ENCODE measurements at places on chromosomes 5 and 9.

GRCh38 chr9:133377721-133378216 lies 1.6 kb downstream of the STKLD1 start:
- DNase-seq, result no peak

DNA sequence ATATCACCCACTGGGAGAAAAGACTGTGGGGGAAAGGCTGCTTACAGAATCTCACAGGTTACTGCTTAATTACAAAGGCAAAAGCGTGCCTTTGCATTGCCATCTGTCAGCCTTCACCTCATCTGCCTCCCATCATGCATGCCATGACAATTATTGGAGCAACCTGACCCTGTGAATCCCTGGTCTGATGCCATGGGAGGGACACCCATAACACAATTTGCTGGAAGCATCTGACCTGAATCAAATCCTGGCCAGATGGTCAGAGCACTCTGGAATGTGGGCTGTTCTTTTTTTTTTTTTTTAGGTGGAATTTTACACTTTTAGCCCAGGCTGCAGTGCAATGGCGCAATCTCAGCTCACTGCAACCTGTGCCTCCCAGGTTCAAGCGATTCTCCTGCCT lies 11.6 kb upstream of the RETREG1 start:
- DNase-seq, result no peak

DNA sequence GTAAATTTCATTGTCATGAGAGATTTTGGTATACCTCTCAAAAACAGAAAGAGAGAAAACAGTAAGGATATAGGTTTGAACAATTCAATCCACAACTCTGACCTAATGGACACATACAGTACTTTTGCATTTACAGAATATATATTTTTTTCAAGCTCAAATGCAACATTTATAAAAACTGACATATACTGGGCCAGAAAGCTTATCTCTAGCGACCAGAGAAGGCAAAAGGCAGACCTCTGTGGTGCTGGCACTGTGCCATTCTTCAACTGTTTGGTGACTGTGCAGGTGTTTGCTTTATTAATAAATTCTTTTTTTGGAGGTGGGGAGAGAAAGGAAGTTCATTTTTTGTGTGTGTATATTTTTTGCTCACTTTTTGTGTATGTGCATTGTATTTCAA lies 6.0 kb upstream of the PLAC8L1 start:
- no peak for DNase-seq

- DNase-seq, result no peak
These were observed 67.8 kb downstream of the NRG2 start for GRCh38 chr5:139975306-139975705.

DNA sequence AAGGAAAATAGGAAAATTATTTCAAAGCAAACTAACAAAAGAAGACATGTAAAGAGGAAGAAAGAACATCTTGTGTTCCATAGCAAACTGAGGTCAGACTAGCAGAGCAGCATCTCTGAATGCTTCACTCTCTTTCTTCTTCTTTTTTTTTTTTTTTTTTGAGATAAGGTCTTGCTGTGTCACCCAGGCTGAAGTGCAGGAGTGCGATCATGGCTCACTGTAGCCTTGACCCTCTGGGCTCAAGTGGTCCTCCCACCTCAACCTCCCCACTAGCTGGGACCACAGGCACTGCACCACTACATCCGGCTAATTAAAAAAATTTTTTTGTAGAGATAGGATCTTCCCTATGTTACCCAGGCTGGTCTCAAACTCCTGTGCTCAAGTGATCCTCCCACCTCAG lies 36.6 kb downstream of the MELK start:
- DNase-seq, result no peak

- DNase-seq, result peak; percentile 34
These were observed at the start of gene PCDHB14 for GRCh38 chr5:141223112-141223783. PCDHB14 (plus strand) TSS chr5:141223343; CDS start chr5:141223506, 163 bp downstream.

DNA sequence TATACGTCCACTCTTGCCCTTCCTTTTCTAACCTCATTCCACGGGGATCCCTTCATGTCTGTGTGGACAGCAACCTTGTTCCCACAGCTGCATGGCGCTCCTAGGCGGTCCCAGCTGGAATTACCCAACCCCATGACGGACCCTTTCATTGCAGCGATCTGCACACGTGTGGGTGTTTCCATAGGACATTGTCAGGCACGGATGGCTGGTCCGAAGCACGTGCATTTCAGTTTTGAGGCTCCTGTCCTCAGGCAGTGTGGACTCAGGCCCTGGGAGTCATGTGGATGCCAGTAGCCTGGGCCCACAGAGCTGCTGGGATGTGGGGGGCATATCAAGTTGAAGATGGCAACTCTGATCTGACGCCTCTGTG lies 15.0 kb downstream of the CARD19 start:
- DNase-seq, result no peak

GRCh38 chr9:35757226-35757891 lies 3.3 kb upstream of the MSMP start:
- peak; percentile 65 for DNase-seq

GRCh38 chr9:27818348-27818747 lies 245.1 kb upstream of the C9orf72 start:
- no peak for DNase-seq

GRCh38 chr5:6135977-6136376 lies 242.4 kb downstream of the MED10 start:
- DNase-seq, result no peak

DNA sequence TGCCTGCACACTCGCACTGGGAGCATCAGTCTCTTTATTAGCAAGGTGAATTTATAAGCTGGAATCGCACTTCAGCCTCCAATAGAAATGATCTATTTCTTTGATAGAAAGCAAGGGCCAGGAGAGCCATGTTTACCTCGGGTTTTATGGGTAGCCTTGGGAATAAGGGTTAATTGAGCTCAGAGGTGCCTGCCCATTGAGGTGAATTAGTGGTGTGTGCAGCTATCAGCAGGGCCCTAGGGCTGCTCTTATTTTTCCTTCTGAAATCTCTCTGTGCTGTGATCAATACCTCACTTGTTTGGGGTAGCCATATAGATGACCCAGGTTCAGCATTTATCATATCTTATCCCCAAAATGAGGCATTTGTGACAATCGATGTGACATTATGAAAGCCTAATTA lies 297.8 kb downstream of the EBF1 start:
- no peak for DNase-seq

GRCh38 chr5:53277491-53277890 lies 167.9 kb upstream of the MOCS2 start:
- DNase-seq, result no peak

DNA sequence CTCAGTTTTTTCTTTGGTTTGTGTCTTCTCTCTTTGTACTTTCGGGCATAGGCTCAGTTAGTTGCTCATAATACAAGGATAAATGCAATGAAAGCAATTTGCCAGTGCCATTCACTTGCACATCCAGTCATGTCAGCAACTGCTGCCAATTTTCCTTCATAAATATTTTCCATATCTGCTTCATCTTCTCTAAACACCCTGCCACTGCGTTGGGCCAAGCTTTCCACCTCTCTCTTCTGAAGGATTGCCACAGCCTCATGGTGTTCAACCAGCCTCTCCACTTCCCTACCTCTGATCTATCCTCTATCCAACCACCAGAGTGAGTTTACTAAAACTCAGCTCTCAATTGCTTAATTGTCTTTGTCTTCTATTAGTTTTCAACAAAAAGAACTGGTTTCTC lies 192.5 kb upstream of the ZNF462 start:
- DNase-seq, result no peak

GRCh38 chr5:166032601-166033000 lies 2258.8 kb upstream of the WWC1 start:
- DNase-seq, result no peak

DNA sequence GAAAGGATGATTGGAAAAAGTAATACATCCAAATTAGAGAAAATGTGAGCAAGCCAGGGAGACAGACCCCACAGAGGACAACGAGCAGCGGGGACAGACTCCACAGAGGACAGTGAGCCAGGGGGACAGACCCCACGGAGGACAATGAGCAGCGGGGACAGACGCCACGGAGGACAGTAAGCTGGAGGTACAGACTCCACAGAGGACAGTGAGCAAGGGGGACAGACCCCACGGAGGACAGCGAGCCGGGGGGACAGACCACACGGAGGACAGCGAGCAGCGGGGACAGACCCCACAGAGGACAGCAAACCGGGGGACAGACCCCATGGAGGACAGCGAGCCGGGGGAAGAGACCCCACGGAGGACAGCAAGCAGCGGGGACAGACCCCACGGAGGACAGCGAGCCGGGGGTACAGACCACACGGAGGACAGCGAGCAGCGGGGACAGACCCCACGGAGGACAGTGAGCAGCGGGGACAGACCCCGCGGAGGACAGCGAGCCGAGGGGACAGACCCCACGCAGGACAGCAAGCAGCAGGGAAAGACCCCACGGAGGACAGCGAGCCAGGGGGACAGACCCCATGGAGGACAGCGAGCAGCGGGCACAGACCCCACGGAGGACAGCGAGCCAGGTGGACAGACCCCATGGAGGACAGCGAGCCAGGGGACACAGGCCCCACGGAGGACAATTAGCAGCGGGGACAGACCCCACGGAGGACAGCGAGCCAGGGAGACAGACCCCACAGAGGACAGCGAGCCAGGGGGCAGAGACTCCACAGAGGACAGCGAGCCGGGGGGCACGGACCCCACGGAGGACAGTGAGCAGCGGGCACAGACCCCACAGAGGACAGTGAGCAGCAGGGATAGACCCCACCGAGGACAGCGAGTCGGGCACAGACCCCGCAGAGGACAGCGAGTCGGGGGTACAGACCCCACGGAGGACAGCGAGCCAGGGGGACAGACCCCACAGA lies 1.9 kb upstream of the ZDHHC11 start:
- no peak for DNase-seq

Measured in D341Med (cell line).